Activated T-cell treated with anti-CD3 and anti-CD28 coated beads, Interleukin-2, amount 50 U/mL, for 72 hours (primary cell): ENCODE measurements at places on chromosomes 13 and 19. TPM values are rescaled to one million over a fixed set of nuclear protein-coding genes. Genes with fewer than 3 reads are reported as not detected.

The EBI3 gene
- total RNA-seq, result 29.9 TPM

The ZNF701 gene
- total RNA-seq, result 25.7 TPM

The TMEM255B gene
- total RNA-seq, result 1.2 TPM

The TMPRSS9 gene
- total RNA-seq, result 0.19 TPM

The ABCC4 gene
- total RNA-seq, result 10.0 TPM

The KLK2 gene
- 0.63 TPM for total RNA-seq

The HTR2A gene
- not detected for total RNA-seq

The NPHS1 gene
- 0.22 TPM for total RNA-seq

The ZNF85 gene
- 23.8 TPM for total RNA-seq

The CEACAM7 gene
- not detected for total RNA-seq

The ADGRE3 gene
- total RNA-seq, result not detected

The CEACAM3 gene
- not detected for total RNA-seq

- no peak for DNase-seq
Observed at GRCh38 chr13:113299951-113300350, 2.9 kb downstream of the LAMP1 start.

GRCh38 chr13:25420161-25420560, 48.4 kb downstream of the ATP8A2 start:
- DNase-seq, result no peak

GRCh38 chr13:100473501-100474044, 115.0 kb downstream of the GGACT start:
- DNase-seq, result no peak

GRCh38 chr19:34474233-34474989, 7.1 kb upstream of the WTIP start:
- DNase-seq, result no peak

GRCh38 chr13:108346376-108346775, 76.9 kb downstream of the TNFSF13B start:
- no peak for DNase-seq

GRCh38 chr13:75405976-75406703, 75.8 kb downstream of the TBC1D4 start:
- no peak for DNase-seq

DNA sequence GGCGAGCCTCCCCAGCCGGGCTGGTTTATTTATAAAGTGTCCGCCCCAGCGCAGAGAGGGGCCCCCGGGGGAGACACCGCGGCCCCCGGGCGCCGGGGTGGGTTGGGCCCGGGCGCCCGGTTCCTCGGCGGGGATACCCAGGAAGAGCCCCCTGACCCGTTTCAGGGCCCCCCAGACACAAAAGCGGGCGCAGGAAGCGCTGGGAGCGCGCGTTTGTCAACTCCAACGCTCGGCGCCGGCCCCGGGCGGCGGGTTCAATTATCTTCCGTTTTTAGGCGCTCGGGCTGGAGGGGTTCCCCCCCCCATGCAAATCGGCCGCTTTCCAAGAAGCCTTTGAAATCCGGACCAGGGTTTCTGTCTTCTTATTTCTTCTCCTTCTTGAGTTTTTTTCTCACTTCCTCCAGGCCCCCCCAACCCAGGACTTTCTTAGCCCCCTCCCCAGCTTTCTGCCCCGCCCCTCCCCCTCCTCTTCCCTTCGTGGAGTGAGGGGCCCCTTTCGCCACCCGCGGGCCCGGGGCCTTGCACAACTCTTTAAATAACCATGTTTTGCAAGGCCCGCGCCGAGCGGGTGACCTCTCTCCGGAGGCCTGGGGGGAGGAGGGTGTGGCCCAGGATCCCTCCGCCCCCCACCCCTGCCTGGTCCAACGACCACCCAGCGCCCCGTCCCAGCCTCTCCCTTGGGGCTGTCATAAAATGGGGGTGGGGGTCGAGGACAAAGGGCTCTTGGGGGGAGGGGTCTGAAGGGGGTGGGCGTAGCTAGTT, 935 bp downstream of the ARID3A start:
- peak; percentile 58 for DNase-seq

DNA sequence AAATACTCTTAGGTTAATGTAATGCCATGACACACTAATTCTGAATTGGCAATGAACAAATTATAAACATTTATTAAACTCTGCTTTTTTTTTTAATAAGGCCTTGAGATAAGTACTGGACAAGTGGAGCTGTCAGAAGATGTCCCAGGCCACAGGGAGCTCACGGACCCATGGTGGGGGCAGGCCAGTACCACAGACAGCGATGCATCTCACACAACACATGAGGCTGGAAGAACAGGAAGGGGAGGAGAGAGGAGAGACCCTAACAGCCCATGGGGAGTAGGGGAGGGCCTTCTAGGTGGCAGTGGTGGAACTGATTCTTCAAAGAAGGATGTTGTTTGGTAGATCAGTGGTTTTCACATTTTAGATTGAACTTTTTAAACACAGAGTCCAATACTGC, 128.4 kb downstream of the LHFPL6 start:
- no peak for DNase-seq

GRCh38 chr13:113109151-113110047, 3.8 kb downstream of the F7 start:
- no peak for DNase-seq

DNA sequence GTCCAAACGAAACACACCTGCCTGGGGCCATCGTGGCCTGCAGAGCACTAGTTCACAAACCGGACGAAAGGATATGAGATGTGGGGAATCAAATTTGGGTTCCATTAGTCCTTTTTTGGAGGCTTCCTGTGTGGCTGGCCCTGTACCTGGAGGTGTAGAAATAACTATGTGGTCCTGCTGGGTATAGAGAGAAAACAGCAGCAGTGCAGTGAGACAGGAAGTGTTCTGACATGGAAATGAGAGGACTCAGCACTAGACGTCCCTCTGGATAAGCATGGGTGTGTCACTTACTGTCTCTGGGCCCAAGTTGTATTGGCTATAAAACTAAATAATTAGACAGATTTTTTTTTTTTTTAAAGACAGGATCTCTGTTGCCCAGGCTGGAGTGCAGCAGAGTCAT, 12.3 kb downstream of the KDELR1 start:
- DNase-seq, result no peak

- peak; percentile 60 for DNase-seq
Observed at GRCh38 chr13:26011996-26012821, 39.6 kb downstream of the SHISA2 start.

- no peak for DNase-seq
Observed at GRCh38 chr13:30241532-30241931, 65.8 kb downstream of the KATNAL1 start.
